GM23248 (cell line): ENCODE measurements at places on chromosomes 12 and 14. TPM values are rescaled to one million over a fixed set of nuclear protein-coding genes. Genes with fewer than 3 reads are reported as not detected.

DNA sequence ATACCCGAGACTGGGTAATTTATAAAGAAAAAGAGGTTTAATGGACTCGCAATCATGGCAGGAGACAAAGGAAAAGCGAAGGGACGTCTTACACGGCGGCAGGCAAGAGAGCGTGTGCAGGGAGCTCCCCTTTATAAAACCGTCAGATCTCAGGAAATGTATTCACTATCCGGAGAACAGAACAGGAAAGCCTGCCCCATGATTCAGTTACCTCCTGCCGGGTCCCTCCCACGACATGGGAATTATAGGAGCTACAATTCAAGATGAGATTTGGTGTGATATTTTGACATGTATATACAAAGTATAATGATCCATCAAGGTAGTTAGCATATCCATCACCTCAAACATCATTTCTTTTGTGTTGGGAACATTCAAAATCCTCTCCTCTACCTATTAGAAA lies 2.3 kb upstream of the CDCA4 start:
- peak overlapping the region; percentile 94 for H3K27ac ChIP-seq
- 0 out of 2 replicates have a peak overlapping the region, but pooled peaks have one; percentile 37 for H3K4me3 ChIP-seq
- no peaks in the 10 kb centered on the region for H3K27me3 ChIP-seq
- DNase-seq = peak; percentile 39

- no peaks in the 10 kb centered on the region for H3K27me3 ChIP-seq
- H3K36me3 ChIP-seq = peaks cover 34% of the 10 kb centered on the region
- no peaks in the 10 kb centered on the region; the same call in 1 of the 2 replicates for H3K4me1 ChIP-seq
- H3K27ac ChIP-seq = no peak overlapping the region
Observed at GRCh38 chr12:19517583-19517982, 78.3 kb downstream of the AEBP2 start.

GRCh38 chr12:52517888-52518287 lies 2.3 kb downstream of the KRT5 start:
- H3K36me3 ChIP-seq = no peaks in the 10 kb centered on the region
- H3K27ac ChIP-seq = no peak overlapping the region
- H3K27me3 ChIP-seq = peaks cover 44% of the 10 kb centered on the region
- H3K4me3 ChIP-seq = no peak overlapping the region
- no peak for DNase-seq

DNA sequence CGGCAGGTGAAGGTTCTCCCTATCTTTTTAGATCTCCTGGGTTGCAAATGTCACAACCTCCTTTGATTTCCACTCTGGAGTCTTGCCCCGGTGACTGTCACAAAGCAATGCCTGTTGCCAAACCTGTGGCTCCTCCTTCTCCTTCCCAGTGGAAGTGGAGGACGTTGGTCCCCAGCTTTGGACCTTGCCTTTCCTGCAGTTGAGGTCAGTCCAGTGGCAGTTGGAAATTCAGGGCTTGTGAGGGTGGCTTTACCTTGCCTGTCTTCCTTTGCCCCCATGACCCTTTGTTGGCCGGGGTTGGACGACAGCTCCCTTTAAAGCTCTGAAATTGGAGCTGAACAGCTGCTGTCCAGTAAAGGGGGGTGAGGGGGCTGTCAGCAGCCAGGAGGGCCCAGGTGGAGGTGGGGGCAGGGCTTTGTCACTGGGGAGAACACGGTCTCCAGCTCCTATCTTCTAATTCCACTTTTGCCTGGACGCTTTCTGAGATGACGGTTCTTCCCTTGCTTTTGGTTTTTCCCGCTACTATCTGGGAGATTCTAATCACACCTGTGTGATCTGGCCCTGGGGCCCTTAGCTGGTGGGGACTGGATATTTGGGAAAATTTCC lies 4.1 kb downstream of the TEAD4 start:
- DNase-seq = no peak
- no peaks in the 10 kb centered on the region for H3K36me3 ChIP-seq
- H3K27ac ChIP-seq = no peak overlapping the region
- H3K4me3 ChIP-seq = no peak overlapping the region

- H3K4me1 ChIP-seq = no peaks in the 10 kb centered on the region
- no peak overlapping the region for H3K4me3 ChIP-seq
- no peak overlapping the region for H3K27ac ChIP-seq
- H3K36me3 ChIP-seq = no peaks in the 10 kb centered on the region
- no peaks in the 10 kb centered on the region for H3K27me3 ChIP-seq
Observed at GRCh38 chr14:27078191-27078590, 480.4 kb upstream of the NOVA1 start.

GRCh38 chr14:68127166-68127565 lies 307.6 kb downstream of the RAD51B start:
- H3K36me3 ChIP-seq = no peaks in the 10 kb centered on the region
- peaks cover 21% of the 10 kb centered on the region for H3K4me1 ChIP-seq
- H3K27ac ChIP-seq = no peak overlapping the region
- DNase-seq = no peak
- H3K27me3 ChIP-seq = no peaks in the 10 kb centered on the region

DNA sequence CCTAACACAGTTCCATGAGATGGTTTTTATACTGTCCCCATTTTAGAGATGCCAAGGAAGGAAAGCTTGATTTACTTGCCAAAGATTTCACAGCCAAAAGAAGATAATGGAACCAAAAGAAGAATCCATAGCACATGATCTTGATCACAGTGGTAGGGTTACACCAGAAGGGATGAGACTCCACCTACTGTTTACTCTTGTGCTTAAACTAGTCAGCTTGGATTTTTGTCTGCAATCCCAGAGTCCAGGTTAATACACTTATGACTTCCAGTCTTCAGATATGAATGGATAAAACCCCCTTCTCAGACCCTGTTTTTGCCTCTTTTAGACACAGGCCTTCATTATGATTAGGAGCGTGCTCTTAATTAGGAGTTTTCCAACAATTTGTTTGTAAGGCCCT lies 454.2 kb downstream of the AEBP2 start:
- peaks cover 21% of the 10 kb centered on the region for H3K4me1 ChIP-seq
- H3K4me3 ChIP-seq = no peak overlapping the region
- DNase-seq = peak; percentile 58
- no peaks in the 10 kb centered on the region for H3K27me3 ChIP-seq
- H3K36me3 ChIP-seq = no peaks in the 10 kb centered on the region
- no peak overlapping the region for H3K27ac ChIP-seq

GRCh38 chr12:57582440-57582839 lies 8.6 kb upstream of the PIP4K2C start:
- H3K36me3 ChIP-seq = no peaks in the 10 kb centered on the region
- no peak overlapping the region for H3K27ac ChIP-seq
- no peak for DNase-seq
- H3K4me3 ChIP-seq = no peak overlapping the region

GRCh38 chr12:104360157-104360556 lies 56.6 kb downstream of the EID3 start:
- no peaks in the 10 kb centered on the region for H3K4me1 ChIP-seq
- H3K27me3 ChIP-seq = no peaks in the 10 kb centered on the region
- H3K4me3 ChIP-seq = no peak overlapping the region
- H3K36me3 ChIP-seq = 0 out of 2 replicates have a peak, but pooled peaks cover under 1% of the 10 kb centered on the region

- H3K36me3 ChIP-seq = no peaks in the 10 kb centered on the region
- no peaks in the 10 kb centered on the region for H3K4me1 ChIP-seq
- H3K27me3 ChIP-seq = no peaks in the 10 kb centered on the region
- H3K4me3 ChIP-seq = no peak overlapping the region
Observed at GRCh38 chr12:75526655-75527511, 15.5 kb upstream of the KRR1 start.

DNA sequence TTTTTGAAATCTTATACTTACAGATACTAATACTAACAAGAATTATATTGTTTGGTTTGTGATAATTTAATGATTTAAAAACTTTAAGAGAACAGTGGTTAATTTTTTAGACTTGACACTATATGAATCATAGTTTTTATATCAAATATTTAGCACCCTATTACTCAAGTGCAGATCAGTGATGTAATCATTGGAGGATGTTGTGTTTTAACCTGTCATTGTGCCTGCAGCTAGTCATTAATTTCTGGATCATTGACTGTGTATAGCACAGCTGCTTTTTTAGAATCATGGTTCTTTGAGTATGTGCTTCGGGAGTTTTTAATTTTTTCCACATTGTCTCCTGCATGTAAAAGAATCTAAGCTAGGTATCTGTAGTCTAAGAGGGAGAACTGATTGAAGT lies 17.3 kb downstream of the ARID4A start:
- no peak overlapping the region for H3K27ac ChIP-seq
- peak; percentile 43 for DNase-seq
- H3K27me3 ChIP-seq = no peaks in the 10 kb centered on the region
- H3K4me1 ChIP-seq = peaks cover 8% of the 10 kb centered on the region; the same call in 1 of the 2 replicates

DNA sequence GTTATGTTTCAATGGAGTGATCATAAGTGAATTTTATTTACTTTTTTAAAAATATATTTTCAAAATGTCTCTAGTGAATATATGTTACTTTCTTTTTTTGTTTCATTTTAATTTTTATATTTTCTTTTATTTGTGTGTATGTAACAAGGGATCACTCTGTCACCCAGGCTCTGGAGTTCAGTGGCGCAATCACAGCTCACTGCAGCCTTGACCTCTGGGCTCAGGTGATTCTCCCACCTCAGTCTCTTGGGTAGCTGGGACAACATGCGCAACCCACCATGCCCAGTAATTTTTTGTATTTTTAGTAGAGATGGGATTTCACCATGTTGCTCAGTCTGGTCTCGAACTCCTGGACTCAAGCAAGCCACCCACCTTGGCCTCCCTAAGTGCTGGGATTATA lies 18.1 kb downstream of the TMEM253 start:
- H3K27me3 ChIP-seq = no peaks in the 10 kb centered on the region
- no peaks in the 10 kb centered on the region for H3K4me1 ChIP-seq
- DNase-seq = no peak
- H3K27ac ChIP-seq = no peak overlapping the region
- no peaks in the 10 kb centered on the region for H3K36me3 ChIP-seq
- H3K4me3 ChIP-seq = no peak overlapping the region

- H3K27me3 ChIP-seq = no peaks in the 10 kb centered on the region
- H3K4me1 ChIP-seq = peaks cover 11% of the 10 kb centered on the region
- no peaks in the 10 kb centered on the region for H3K36me3 ChIP-seq
- H3K27ac ChIP-seq = no peak overlapping the region
Observed at GRCh38 chr14:77322951-77323350, 2.1 kb downstream of the GSTZ1 start.

Gene GSC
- total RNA-seq = 1.1 and 2.3 TPM in 2 replicates

Gene ANKRD33
- total RNA-seq = not detected in 2 replicates

Gene INHBE
- 0.65 and 0.76 TPM in 2 replicates for total RNA-seq

Gene ADCY6
- total RNA-seq = 24.8 and 25.8 TPM in 2 replicates
